ENCODE measurements at places on chromosomes 16 and 17.

DNA sequence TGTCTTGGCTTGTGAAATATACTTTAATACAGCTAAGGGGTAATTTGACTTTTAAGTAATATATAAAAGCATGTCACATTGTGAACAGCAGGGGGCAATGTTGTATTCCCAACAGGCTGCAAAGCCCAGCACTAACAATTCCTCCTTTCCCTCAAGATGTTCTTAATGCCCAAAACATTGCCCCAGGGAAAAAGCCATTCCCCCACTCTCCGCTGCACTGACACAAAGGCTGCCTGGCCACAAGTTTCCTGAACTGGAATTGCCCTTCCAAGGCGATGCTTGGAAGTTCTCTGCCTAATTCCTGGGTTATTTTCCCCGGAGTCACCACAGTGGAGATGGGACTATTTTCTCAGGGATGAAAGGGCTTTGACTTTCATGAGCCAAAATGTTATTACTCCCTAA, 27.2 kb downstream of the CLEC16A start:
- H3K4me3 ChIP-seq: no peak overlapping the region
- H3K27me3 ChIP-seq: no peaks in the 10 kb centered on the region
- peak; percentile 88 for DNase-seq
- no peak overlapping the region for H3K27ac ChIP-seq
- peaks cover 8% of the 10 kb centered on the region for H3K36me3 ChIP-seq
- H3K4me1 ChIP-seq: peaks cover 11% of the 10 kb centered on the region

DNA sequence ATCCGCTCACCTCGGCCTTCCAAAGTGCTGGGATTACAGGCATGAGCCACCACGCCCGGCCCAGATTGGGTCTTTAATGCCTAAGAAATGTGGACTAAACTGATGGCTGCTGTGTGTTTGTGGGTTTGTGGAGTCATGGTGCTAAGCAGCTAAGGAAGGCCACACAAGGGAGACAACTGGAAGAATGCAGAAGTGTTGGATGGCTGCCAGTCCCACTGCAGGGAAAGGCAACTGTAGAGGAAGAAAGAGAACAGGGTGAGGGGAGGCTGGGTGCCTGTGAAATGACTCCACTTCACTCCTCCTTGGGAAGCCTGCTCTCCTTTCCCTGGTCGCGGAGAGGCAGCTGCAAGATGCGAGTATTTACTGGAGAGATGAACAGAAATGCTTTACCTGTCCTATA, 23.5 kb upstream of the SIAH1 start:
- H3K4me1 ChIP-seq: no peaks in the 10 kb centered on the region
- no peak overlapping the region for H3K27ac ChIP-seq
- H3K36me3 ChIP-seq: no peaks in the 10 kb centered on the region
- DNase-seq: peak; percentile 54
- no peak overlapping the region for H3K4me3 ChIP-seq

DNA sequence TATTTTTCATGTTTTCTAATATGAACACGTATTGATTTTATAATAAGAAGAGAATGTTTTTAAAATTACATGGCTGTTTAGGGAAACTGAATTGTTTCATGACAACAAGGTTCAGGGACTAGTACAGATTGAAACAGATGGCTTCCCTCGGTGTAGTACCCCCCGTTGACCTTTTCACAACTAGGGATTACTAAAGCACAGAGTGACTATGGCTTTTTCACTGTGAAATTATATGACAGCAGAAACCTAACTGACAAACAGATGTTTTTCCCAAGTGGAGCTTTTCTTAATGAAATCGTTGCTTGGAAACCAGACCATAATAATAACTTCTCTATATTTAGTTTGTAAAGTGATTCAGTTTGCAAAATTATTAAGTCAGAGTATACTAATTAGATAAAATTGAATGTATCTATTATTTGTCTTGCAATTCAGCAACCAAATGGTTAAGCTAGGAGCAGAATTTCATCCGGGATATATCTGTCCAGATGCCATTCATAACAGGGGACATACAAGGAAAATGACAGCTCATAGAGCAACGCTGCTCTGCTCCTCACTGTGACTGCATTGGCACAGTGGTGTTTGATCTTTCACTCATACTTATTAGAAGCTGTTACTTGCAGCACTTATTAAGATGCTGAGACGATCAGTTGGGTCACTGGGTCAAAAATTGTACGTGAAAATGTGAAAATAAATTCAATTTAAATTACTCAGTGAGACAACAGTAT, 111.7 kb downstream of the TANGO6 start:
- DNase-seq: no peak
- no peaks in the 10 kb centered on the region for H3K27me3 ChIP-seq
- H3K27ac ChIP-seq: no peak overlapping the region
- H3K4me3 ChIP-seq: no peak overlapping the region

GRCh38 chr16:52499060-52499440, 47.9 kb downstream of the TOX3 start:
- no peak overlapping the region for H3K4me3 ChIP-seq
- no peaks in the 10 kb centered on the region for H3K4me1 ChIP-seq
- H3K27me3 ChIP-seq: no peaks in the 10 kb centered on the region
- H3K36me3 ChIP-seq: no peaks in the 10 kb centered on the region
- H3K27ac ChIP-seq: no peak overlapping the region

DNA sequence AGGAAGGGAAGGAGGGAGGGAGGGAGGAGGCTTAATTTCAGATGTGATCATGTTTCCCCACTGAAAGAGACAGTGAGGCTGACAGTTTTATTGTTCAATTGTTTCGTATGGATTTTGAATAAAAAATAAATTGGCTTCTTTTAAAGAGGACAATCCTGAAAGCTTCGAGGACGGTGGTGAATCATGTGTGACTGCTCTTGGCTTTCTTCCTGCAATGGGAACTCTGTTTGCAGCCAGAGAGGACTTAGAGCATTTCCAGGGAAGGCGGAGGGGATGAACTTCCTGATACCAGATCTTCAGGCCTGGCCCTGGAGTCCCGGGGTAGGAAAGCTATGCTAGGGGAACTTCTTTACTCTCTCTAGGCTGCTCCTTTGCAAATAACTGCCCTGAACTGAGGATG, 72.8 kb upstream of the C16orf82 start:
- no peak overlapping the region for H3K4me3 ChIP-seq
- H3K36me3 ChIP-seq: no peaks in the 10 kb centered on the region
- no peak overlapping the region for H3K27ac ChIP-seq
- no peaks in the 10 kb centered on the region for H3K4me1 ChIP-seq
- no peaks in the 10 kb centered on the region for H3K27me3 ChIP-seq

GRCh38 chr17:77117415-77117814, 23.4 kb upstream of the SEC14L1 start:
- H3K27me3 ChIP-seq: no peaks in the 10 kb centered on the region
- no peak overlapping the region for H3K4me3 ChIP-seq
- DNase-seq: no peak
- peak overlapping the region; percentile 89 for H3K27ac ChIP-seq
- H3K4me1 ChIP-seq: peaks cover 43% of the 10 kb centered on the region

- H3K4me1 ChIP-seq: no peaks in the 10 kb centered on the region
- H3K4me3 ChIP-seq: no peak overlapping the region
- H3K27me3 ChIP-seq: peaks cover 6% of the 10 kb centered on the region
- peak overlapping the region; percentile 62 for H3K27ac ChIP-seq
Observed at GRCh38 chr17:1123921-1124715, 55.7 kb downstream of the ABR start.

DNA sequence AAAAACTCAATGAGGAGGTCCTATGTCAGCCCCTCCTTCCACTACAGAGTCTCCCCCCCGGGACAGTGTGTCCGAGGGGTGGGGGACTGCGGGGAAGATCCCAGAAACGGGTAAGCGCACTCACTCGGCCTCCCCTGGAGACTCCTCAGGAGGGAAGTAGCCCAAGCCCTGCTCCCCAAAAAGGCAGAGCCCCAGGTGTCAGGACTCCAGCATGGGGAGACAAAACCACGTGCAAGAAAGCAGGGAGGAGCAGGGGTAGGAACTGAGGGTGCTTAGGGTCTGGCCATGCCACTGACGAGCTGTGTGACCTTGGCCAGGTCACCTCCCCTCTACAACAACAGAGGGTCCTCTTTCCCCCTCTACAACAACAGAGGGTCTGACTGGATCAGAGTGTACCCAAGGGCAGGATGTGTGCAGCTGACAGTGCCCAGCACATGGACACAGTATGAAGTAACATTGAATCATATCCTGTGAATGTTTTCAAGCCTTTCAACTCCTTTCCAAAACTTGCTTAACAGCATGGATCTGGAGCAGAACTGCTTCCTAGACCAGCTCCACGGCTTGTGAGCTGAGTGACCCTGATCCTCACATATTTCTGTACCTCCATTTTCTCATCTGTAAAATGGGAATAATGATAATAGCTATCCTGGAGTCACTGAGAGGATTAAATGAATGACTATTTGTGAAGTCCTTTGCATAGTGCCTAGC, 2.1 kb upstream of the NAGS start:
- H3K4me3 ChIP-seq: no peak overlapping the region
- DNase-seq: no peak
- no peaks in the 10 kb centered on the region for H3K36me3 ChIP-seq
- no peak overlapping the region for H3K27ac ChIP-seq
- H3K4me1 ChIP-seq: peaks cover 29% of the 10 kb centered on the region
- peaks cover 60% of the 10 kb centered on the region for H3K27me3 ChIP-seq

DNA sequence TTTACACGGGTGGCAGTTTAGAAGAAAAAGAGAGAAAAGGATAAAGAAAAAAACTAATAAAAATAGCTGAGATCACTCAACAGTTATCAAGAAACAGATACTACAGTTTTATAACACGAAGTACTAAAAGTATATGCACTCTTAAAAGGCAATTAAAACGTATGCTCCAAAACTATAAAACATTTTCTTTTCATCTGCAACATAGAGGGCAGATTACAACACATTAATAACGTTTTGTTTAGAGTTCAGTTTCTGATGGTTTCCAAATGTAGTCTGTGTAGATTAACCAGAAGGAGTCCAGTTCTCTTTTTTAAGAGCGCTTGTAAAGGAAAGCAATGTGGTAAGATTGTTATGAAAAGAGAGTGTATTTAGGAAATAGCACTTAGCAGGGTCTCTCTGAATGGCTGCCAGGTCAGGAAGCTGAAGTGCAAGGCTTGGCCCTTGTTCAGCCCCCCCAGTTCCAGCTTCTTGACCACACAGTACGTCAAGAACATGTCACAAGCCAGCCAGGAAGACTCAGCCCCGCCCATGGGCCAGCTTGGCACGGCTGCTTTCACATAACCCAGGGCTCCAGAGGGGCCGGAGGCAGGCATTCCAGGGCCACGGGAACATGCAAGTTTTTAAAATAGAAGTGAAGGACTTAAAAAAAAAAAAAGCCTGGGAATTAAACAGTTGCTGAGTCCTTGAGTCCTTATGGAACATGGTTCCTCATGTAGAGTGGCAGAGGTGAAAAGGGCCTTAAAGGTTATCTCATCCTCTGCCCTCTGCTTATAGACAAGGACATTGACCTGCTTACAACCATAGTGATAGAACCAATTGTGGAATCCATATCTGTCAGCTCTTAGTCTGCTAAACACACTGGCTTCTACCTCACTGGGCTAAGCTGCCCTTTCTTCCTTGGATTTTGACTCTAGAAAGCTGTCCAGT, 147.4 kb upstream of the TBX2 start:
- no peaks in the 10 kb centered on the region for H3K36me3 ChIP-seq
- peak overlapping the region; percentile 16 for H3K27ac ChIP-seq
- no peaks in the 10 kb centered on the region for H3K4me1 ChIP-seq
- H3K4me3 ChIP-seq: no peak overlapping the region
- H3K27me3 ChIP-seq: no peaks in the 10 kb centered on the region

GRCh38 chr16:12500771-12501170, 302.9 kb downstream of the CPPED1 start:
- H3K27me3 ChIP-seq: no peaks in the 10 kb centered on the region
- no peaks in the 10 kb centered on the region for H3K4me1 ChIP-seq
- DNase-seq: no peak
- no peaks in the 10 kb centered on the region for H3K36me3 ChIP-seq

- H3K36me3 ChIP-seq: no peaks in the 10 kb centered on the region
- H3K27me3 ChIP-seq: no peaks in the 10 kb centered on the region
- H3K27ac ChIP-seq: peak overlapping the region; percentile 76
- H3K4me3 ChIP-seq: no peak overlapping the region
- peak; percentile 69 for DNase-seq
- peaks cover 41% of the 10 kb centered on the region for H3K4me1 ChIP-seq
Observed at GRCh38 chr16:72934636-72935403, 113.1 kb downstream of the ZFHX3 start.

DNA sequence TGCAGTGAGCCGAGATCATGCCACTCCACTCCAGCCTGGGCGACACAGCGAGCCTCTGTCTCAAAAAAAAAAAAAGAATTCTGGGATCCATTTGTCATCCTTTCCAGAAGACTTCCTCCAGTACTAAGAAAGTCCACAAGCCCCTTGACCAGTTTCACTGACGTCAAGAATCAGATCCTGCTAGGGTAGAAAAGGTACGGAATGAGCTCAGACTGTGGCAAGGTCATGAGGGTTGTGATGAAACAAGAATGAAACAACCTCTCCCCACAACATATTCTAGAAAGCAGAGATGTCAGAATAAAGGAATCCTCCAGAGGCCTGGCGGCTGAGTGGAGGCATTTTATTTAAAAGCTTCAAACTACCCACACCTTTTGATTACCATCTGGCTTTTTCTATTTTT, 29.9 kb downstream of the TRAF4 start:
- no peak overlapping the region for H3K27ac ChIP-seq
- H3K4me1 ChIP-seq: no peaks in the 10 kb centered on the region
- H3K27me3 ChIP-seq: no peaks in the 10 kb centered on the region
- no peaks in the 10 kb centered on the region for H3K36me3 ChIP-seq
- no peak for DNase-seq
- no peak overlapping the region for H3K4me3 ChIP-seq

DNA sequence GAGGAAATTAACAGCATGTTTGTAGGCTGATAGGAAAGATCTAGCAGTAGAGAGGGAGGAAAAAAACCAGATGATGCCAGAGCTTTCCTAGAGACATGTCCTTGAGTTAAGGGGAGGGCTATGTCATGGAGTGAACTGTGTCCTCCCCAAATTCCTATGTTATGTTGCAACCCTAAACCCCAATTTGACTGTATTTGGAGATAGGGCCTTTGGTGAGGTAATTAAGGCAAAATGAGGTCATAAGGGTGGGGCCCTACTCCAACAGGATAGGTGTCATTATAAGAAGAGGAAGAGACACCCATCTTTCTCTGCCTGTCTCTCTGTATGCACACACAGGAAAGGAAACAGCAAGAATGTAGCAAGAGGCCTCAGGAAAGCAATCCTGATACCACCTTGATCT, 195.3 kb upstream of the AXIN2 start:
- no peak overlapping the region for H3K4me3 ChIP-seq
- peaks cover under 1% of the 10 kb centered on the region for H3K4me1 ChIP-seq
- H3K27ac ChIP-seq: no peak overlapping the region
- H3K27me3 ChIP-seq: no peaks in the 10 kb centered on the region

GRCh38 chr17:81093619-81094508, 58.9 kb downstream of the BAIAP2 start:
- peaks cover 6% of the 10 kb centered on the region for H3K36me3 ChIP-seq
- no peak overlapping the region for H3K4me3 ChIP-seq
- peaks cover 61% of the 10 kb centered on the region for H3K4me1 ChIP-seq
- peak overlapping the region; percentile 77 for H3K27ac ChIP-seq

GRCh38 chr16:78428193-78428592, 328.7 kb downstream of the WWOX start:
- no peaks in the 10 kb centered on the region for H3K4me1 ChIP-seq
- H3K27me3 ChIP-seq: no peaks in the 10 kb centered on the region
- DNase-seq: no peak
- H3K27ac ChIP-seq: no peak overlapping the region
- no peak overlapping the region for H3K4me3 ChIP-seq

GRCh38 chr17:58324056-58324408, 4.6 kb downstream of the TSPOAP1 start:
- H3K4me3 ChIP-seq: peak overlapping the region; percentile 47
- peaks cover 24% of the 10 kb centered on the region for H3K27me3 ChIP-seq
- no peak for DNase-seq
- no peaks in the 10 kb centered on the region for H3K36me3 ChIP-seq
- H3K4me1 ChIP-seq: peaks cover 26% of the 10 kb centered on the region
- H3K27ac ChIP-seq: no peak overlapping the region

Data from tibial nerve (tissue), 4 donors.